Stimulated activated CD4-positive, alpha-beta T cell treated with anti-CD3 and anti-CD28 coated beads, Interleukin-2, amount 100 ng/mL, for 24 hours (primary cell): ENCODE measurements at places on chromosomes 4 and X.
A peak's percentile ranks its signal among the peaks of the same experiment; 100 is the strongest.

DNA sequence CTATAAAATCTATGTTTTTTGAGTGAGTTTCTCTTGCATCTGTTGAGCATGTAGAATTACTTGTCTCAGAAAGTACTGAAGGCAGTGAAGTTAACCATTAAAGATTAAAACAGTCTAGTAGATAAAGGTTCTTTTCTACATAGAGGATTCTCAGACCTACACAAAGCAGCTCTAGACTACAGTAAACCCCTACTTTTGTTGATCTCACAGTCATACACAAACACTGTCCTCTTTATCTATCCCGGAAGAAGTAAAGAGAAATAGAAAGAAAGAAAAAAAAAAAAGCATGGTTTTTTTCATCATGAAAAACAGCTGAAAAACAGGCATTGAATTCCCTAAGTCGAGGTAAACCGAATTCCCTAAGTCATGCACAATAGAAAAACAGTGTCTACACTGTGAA, 58.6 kb downstream of the COL25A1 start:
- no peak for DNase-seq

- DNase-seq, result no peak
Measured at GRCh38 chr4:80710748-80711451, 319.6 kb upstream of the BMP3 start.

- no peak for DNase-seq
Measured at GRCh38 chrX:136260776-136261175, 9.6 kb upstream of the MAP7D3 start.

DNA sequence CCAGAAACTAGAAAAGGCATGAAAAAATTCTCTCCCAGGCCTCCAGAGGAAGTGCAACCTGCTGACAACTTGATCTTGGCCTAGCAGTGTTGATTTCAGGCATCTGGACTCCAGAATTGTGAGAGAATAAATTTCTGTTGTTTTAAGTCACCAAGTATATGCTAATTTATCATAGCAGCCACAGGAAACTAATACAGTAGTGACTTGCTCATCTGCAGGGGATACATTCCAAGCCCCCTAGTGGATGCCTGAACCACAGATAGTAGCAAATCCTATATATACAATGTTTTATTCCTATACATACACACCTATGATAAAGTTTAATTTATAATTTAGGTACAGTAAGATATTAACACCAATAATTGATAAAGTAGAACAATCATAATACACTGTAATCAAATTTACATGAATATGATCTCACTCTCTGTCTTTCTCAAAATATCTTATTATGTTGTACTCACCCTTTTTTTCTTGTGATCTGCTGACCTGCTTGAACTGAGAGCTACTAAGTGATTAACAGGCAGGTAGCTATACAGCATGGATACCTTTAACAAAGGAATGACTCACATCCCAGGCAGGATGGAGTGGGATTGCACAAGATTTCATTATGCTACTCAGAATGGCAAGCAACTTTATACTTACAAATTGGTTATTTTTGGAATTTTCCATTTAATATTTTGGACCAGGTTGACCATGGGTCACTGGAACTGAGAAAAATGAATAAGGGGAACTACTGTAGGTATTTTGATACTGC, 501.1 kb downstream of the KCNIP4 start:
- DNase-seq, result no peak

DNA sequence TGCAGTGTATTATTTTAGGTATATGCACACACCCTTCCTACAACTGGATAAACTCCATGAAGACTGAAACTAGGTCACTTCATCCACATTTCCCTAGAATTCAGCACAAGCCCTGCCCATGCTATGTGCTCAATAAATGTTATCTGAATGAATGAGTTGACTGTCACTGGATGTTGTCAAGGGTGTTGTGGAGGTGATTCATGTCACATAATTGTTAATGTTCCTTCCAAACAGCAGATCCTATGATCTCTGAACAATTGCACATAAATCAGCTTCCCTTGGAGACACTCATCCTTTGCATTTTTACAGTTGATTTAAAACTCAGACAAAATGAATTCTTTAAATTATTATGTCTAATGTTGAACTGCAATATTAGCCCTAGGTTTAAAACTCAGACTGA, 154.7 kb downstream of the TSPAN5 start:
- no peak for DNase-seq

GRCh38 chrX:43557792-43558191, 98.3 kb upstream of the MAOA start:
- peak; percentile 57 for DNase-seq

DNA sequence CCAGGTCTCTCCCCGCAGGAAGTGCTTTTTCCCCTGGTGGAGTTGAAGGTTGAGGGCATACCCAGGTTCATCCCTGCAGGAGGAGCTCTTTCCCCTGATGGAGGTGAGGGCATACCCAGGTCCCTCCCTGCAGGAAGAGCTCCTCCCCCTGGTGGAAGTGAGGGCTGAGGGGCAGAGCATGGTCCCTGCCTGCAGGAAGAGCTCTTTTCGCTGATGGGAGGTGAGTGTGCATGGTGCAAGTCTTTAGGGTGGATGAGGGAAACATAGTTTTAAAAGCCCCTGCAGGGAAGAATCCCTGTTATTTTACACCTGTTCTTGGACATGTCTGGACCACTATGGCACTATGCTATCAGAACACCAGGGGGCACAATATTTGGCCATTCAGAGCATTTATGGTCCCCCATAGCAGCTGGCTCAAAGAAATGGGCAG, 43.7 kb upstream of the PUDP start:
- DNase-seq, result no peak

GRCh38 chr4:123116412-123116811, 194.0 kb upstream of the NUDT6 start:
- no peak for DNase-seq

GRCh38 chr4:1098311-1098925, 14.9 kb downstream of the RNF212 start:
- no peak for DNase-seq

DNA sequence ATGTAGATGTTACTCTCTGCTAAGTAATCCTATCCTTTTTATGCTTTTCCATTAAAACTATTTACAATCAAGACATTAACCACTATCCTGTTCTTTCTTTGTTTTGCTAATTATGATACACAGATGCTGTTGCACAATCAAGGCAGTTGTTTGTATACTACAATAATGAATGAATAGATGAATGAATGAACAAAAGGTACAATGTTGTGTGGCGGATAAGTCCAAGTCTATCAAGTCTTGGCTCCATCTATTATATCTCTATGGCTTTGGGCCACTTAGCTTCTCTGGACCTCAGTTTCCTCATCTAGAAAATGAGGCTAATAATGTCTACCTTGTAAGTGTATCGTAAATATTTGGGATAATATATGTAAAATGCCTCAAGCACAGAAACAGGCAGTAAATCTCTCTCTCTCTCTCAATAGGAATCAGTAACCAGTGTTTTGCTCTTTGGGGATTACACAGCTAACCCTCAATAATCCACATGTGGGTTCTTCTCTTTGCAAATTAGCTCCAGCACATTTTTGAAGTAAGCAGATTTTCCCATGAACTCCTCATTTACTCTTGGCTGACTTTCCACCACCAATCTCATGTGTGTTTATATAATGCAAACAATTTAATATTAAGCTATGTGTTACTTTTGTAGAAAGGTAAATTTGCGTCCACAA, 27.8 kb upstream of the TSPAN5 start:
- DNase-seq, result no peak

DNA sequence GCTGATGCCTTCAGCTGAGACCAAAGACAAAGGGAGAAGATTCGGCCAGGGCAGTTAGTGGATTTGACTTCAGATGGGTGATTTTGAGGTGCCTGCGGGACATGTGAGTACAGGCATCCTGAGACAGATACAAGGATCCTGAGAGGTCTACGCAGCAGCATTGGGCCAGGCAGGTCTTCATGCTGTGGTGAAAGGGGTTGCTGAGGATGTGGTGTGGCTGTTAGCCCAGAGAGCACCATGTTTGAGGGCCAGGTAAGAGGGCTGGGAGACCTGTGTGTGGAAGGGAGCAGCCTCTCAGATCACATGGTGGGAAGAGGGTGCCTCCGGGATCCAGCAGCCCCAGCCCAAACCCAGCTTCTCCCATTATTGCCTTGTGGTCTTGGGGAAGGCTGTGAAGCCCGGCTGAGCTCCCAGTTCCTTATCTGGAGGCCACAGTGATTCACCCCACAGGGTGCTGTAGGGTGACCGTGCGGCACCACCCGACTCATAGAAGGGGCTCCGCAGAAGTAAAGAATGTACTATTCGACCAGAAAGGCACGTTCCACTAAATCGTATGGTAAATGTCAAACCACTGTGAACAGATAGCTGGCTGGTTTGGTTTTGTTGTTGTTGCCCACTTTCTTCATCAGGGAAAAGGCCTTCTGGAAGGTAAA, 27.7 kb upstream of the TADA2B start:
- no peak for DNase-seq

DNA sequence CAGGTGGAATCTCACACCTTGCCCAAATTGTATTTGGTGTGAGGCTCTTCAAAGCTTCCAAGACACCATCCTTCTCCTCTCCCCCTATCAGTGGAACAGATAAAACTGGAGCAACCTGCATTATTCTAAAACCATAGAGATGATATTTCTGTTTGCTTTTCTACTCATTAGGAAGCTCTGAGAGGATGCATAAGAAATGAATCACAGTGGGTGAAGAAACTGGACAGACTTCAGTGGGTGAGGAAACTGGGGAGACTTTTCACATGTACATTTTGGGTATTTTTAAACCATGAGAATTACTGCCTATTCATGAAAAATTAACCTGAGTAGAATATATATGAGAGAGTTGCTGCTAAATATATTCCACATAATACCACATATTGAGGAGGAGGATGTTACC, 16.4 kb downstream of the HAND2 start:
- no peak for DNase-seq

GRCh38 chrX:25131055-25131454, 115.3 kb upstream of the ARX start:
- DNase-seq, result no peak

DNA sequence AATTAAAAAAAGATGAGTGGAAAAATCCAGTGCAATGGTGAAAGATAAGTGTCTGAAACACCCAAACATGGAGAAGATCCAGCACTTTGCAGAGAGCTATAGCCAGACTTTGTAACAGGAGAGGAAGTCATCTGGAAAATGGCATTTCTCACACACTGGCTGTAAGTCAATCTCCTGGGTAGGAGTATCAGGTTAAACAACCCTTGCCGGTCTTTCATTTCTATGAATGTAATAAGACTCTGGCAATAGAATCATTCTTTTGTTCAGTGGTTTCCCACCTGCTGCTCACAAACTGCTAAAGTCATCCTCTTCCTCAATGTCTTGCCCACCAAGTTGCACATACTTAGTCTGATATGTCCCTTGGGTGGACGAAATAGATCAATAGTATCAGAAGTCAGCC, 94.0 kb upstream of the ATP8A1 start:
- no peak for DNase-seq

DNA sequence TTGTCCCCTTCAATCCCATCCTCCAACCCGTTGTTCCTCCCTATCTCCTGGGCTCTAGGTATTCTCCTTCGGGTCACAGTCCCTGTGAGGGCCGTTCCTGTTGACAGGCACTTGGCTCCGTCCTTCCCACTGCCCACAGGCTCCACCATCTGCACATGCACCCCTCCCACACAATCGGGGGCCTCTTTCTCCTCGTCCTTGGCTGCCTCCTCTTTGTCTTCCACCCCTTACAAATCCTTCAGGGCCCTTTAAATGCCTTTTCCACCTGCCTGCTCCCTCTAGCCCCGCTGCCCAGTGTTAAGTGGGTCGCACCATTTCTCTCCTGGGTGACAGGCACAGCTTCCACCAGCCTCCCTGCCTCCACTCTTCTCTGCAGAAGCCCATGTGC, 2.7 kb upstream of the AVPR2 start:
- no peak for DNase-seq

DNA sequence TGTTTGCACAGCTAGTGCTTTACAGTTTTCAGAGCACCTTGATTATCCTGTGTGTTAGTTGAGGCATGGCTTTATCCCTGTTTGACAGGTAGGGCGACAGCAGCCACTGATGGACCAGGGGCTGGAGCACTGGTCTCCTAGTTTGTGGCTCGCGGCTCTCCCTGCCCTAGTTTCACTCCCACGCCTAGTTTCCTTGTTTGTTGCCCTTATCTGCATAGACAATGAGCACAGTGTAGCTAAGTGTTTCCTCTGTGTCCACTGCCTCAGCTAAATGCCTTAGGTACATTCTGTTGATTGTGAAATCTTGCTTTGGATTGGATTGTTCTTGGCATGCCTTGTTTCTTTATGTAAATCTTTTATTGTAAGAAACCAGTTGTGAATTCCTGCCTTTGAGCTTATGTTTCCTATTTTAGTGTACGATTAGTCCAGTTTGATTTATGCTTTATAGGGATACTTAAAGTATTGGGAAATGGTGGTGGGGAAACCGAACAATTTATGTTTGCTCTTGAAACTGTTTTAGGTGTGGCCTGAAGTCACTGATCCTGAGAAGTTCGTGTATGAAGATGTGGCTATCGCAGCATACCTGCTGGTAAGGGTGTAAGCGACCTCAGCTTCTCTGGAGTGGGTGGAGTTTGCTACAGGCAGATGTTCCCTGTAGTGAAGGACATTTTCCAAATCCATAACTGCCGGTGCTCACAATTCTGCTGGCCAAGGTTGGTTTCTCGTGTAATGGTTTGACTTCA, 11.0 kb downstream of the TRMT44 start:
- DNase-seq, result no peak

DNA sequence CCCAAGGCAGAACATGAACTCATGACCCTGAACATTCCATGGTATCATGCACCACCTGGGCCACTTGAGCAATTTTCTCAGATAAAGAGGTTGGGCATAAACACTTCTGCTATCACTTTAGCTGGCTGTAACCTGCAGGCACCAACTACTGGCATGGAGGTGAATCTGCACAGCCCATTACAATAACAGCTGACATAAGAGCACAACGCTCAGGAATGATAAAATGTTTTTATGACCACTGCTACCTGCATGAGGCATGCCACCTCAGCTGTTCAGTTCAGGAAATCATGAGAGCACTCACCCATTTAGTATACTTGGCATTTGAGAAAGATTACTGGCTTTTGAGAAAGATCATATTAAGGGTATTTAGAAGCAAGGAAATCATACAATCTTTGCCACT, 85.7 kb upstream of the SPIN4 start:
- DNase-seq, result no peak

GRCh38 chrX:100417681-100418080, 7.6 kb upstream of the PCDH19 start:
- DNase-seq, result no peak

- DNase-seq, result no peak
Measured at GRCh38 chr4:11312389-11312788, 116.3 kb downstream of the HS3ST1 start.

DNA sequence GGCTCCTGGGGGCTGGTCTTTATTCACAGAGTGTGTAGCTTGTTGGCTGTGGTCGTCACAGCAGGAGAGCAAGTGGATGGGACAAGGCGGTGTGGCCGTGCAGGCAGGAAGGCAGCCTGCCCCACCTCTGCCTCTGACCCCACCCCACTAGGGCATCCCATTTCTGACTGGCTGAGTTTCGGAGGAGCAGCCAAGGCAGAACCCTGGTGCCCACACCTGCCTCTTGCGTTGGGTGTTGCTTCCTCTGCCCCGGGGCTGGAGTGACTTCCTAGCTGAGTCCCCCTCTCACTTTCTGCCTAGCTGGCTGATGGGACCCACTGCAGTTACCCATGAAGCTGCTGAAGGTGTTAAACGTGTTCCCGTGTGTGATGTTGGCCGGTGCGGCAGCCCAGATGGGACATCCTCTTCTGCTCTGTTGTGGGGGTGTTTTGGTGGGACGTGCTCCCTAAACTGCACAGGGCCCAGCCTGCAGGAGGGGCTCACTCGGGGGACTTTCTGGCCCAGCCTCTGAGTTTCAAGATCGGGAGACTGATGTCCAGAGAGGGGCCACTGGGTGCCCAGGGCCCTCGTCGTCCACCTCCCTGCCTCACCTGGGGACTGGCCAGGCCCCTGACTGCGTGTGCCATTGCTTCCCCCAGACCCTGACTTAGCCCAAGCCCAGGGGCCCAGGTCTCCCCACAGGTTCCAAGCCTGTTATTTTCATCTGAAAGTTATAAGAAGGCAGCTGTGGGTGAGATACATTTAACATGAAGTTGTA, 101.5 kb downstream of the PSAPL1 start:
- DNase-seq, result no peak
